ENCODE measurements at places on chromosomes 16 and 17.

DNA sequence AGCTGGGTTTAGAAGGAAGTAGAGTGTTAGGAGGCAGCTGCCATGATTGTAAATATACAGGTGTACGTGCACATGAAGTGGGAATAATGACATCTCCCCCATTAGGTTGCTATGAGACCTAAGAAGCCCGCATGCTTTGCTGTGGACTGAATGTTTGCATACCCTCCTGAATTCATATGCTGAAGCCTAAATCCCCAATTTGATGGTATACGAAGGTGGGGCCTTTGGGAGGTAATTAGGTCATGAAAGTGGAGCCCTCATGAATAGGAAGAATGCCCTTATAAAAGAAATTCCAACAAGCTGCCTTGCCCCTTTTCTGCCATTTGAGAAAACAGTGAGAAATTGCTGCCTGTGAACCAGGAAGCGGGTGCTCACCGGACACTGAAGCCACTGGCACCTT lies 44.0 kb downstream of the CCDC182 start:
- no peak for DNase-seq

DNA sequence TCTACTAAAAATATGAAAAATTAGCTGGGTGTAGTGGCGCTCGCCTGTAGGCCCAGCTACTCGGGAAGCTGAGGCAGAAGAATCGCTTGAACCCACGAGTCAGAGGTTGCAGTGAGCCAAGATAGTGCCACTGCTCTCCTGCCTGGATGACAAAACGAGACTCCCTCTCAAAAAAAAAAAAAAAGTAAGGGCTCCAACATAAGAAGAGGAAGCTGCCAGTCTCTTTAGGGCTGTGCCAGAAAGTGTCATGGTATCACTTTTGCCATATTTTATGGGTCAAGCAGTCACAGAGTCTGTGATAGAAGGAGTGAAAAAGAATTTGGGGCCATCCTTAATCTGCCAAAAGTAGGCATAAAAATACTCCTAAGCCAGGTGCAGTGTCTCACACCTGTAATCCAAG lies 1.4 kb upstream of the PIPOX start:
- DNase-seq, result no peak

DNA sequence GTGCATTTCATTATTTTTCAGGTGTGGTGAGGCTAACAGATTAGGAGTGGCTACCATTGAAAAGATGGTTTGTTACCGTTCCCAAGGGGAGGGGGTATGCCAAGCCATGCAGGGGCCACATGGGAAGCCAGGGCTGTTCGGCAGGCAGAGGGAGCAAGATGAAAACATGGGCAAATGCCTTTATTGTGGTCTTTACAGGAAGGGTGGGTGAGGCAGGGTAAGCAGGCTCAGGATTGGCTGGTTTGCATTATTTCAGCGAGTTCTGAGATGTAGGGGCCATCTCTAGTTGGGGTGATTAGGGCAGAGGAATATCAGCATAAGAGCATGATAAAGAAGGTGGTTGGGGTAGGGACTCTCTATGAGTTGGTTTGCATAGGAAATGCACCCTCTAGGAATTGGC lies 117.6 kb downstream of the CCT6B start:
- no peak for DNase-seq

GRCh38 chr17:56754523-56755208 lies 79.1 kb downstream of the C17orf67 start:
- no peak for DNase-seq

DNA sequence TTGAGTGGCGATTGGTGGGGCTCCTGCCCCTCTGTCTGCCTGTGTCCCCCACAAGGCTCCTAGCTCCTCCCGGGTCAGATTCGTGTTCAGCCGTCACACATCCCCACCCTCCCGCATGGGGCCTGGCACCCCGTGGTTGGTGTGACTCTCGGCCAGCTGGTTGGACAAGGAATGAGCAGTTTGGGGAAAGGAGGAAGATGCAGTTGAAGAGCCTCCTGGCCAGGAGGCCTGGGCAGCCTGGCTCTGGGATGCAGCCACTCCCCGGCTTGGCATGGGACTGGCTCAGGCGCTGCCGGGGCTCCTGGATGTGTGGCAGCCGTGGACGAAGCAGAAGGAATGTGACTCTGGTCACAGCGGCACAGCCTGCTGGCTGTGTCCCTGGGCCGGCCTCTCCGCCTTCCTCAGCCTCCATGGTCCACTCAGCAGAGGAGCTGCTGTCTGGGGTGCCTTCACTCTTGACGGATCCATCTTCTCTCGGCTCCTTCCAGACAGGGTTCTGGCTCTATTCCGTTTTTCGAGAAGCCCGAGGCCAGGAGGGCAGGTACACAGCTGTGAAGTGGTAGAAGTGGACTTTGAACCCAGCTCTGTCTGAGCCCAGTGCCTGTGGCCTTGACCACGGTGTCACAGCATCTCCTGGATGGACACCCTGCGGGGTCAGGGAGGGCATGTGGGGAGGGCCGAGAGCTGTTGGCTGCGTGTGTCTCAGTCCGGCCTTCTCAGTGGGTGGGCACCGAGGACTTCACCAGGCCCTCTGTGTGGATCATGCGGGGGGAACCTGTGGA lies 2.1 kb downstream of the TRAF7 start:
- no peak for DNase-seq

DNA sequence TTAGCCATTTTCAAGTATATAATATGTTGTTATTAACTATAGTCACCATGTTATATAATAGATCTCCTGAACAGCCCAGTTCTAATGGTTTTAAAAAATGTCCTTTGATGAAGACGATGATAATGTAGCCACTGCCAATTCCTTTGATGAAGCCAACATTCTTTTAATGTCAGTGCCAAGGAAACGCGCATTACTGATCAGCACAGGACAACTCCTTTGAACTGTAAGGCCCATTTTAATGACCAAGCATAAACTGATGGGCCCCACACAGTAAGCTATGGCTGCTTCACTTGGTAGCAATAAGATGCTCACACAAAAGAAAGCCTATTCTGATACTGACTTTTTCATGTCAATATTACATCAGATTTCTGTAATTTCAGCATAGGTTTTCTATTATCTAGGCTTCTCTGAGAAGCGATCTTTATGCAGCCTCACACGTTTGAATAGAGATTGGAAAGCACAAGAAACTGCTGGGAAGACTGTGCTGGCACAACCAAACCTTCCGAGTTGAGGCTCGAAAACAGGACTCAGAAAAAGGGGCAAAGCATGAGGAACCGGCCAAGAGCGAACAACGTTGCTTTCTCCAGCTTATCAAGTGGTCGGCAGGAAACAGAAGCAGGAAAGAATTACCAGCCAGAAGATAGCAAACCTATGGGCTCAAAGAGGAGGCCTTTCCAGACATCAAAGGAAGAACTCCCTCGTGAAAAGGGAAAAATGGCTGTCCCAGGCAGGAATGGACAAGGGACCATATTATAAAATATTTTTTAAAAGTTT lies 19.4 kb downstream of the ERN1 start:
- no peak for DNase-seq

DNA sequence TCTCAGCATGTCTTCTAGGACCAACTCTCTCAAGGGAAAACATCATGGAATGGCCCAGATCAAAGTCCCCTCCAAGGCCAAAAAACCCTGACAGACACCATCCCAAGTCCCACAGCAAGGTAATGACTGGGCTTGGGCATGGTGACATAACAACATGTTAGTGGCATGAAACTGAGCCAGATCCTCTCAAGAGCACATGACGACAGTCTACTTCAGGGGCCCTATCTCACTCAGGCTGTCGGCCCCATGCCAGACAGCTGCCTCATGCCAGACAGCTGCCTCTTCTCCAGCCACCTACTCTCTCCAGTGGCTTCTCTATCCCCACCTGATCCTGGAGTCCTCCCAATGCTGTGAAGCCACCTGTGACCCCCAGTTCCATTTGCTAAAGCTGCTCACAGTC lies 18.4 kb downstream of the HSD11B2 start:
- no peak for DNase-seq

DNA sequence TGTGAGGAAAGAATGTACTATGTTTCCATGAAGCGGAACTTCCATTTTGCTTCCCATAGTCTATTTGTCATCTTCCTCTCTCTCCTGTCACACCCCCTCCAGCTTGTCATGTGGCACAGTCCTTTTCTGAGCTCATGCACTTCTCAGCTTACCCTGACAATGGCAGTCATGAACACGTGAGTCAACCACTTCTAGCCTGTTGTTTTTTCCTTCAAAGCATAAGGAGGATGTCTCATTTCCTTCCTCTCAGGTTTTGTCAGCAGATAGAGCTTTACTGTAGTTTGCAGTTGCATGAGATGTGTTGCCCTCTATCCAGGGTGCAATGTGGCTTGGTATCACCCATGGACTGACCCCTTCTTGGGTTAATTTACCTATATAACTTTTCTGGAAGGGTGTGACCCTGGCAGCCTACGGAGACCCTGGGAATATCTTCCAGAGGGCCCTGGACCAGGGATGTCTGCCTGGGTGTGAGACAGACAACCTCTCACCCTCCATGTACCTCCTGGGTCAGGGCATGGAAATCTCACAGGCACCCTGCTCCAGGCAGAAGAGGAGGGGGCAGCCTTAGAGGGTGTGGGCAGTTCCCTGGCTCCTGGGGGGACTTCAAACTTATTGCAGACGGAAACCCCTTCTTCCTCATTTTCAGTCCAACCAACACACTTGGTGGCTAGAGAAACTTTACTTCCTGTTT lies 4.0 kb upstream of the ZNF267 start:
- DNase-seq, result peak; percentile 70

DNA sequence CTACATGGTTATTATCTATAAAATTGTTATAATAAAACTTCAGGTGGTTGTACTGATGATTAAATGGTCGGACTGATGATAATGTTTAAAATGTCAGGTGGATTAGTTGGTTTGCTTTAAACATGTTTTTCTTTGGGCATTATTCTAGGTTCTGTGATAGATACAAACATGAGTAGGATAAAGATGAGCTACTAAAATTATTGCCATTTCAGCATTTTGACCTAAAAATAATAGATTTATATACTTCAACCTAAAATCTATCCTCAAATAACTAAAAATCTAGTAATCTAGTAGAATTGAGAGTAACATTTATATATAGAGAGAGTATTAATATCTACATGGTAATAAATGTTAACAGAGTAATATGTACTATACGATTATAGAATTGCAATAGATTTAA lies 241.7 kb upstream of the CDH8 start:
- no peak for DNase-seq

GRCh38 chr17:17852930-17853329 lies 16.1 kb upstream of the SREBF1 start:
- DNase-seq, result no peak

- no peak for DNase-seq
Observed at GRCh38 chr16:60304066-60304465, 1570.0 kb upstream of the GOT2 start.

DNA sequence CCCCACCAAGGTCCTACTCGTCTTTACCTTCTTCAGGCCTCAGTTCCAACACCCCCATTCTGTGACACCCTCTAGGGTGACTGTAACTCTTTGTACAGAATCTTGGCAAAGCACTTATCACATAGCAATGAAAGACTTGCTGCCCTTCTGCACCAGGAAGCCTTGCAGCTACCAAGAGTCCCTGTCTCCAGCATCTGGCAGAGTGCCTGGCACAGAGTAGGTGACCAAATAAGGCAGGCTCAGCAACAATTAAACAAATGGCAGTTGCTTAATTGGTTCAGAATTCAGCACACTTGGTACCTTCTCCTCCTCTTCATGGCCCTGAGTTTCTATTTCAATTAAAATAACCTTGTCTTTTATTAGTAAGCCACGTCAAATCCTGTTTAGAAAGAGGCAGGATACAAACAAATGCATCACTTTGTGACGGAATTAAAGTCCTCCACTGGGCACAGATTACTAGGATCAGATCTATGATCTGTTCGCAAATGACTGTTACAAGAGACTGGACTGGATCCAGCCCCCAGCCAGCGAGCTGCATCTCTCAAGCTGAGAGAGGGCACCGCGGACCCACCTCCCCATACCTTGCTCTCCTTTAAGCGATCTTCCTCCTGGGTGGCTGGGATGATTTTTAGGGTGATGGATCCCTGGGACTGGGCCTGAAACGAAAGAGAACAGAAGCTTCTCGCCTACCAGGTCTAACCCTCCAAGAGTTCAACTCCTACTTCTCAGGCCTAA lies 9.4 kb downstream of the MPP3 start:
- DNase-seq, result no peak

DNA sequence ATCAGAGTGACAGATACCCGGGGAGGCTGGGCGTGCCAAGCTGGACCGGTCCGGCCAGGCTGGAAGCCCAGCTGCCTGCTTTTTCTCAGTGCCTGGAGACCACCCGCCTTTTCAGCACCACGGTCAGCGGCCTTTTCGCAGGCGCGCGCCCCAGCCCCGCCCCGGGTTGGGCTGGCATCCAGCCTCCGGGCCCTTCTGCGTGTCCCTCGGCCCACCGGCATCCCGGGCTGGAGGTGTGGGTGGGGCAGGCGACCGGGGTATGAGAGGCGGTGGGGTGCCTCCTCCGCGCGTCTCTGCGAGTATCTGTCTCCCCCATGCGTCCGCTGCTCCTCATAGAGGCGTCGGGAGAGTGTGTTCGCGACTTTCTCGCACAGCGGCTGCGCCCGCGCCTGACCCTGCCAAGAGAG lies 102.5 kb downstream of the MRM1 start:
- peak; percentile 27 for DNase-seq

DNA sequence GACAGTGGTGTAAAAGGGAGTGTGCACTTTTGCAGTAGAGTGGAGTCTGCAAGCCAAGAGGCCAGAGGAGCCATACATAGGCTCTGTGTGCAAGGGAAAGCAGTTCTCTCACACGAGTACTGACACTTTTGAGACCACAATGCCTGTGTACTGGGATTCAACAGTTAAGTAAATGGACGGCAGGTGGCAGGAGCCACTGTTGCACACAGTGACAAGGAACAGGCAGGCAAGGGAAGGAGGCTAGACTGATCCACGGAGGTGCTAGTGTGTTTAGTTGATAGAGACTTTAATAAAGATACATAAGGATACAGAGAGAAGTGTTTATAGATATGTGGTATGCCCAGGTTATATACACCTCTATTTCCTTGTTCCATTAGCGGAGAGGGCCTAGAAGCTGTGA lies 67.0 kb downstream of the MPRIP start:
- DNase-seq, result no peak

- DNase-seq, result no peak
Observed at GRCh38 chr17:2383628-2384167, 17.2 kb downstream of the MNT start.

DNA sequence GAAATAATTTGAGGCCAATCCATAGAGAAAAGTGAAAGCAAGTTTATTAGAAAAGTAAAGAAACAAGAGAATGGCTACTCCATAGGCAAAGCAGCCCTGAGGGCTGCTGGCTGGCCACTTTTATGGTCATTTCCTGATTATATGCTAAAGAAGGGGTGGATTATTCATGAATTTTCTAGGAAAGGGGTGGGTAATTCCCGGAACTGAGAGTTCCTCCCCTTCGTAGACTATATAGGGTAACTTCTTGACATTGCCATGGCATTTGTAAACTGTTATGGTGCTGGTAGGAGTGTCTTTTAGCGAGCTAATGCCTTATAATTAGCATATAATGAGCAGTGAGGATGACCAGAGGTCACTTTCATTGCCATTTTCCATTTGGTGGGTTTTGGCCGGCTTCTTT lies 4.4 kb downstream of the DHRS7B start:
- DNase-seq, result no peak
